Fibroblast of skin of right quadriceps (primary cell): ENCODE measurements at places on chromosomes 7 and 10.
A peak's percentile ranks its signal among the peaks of the same experiment; 100 is the strongest.

DNA sequence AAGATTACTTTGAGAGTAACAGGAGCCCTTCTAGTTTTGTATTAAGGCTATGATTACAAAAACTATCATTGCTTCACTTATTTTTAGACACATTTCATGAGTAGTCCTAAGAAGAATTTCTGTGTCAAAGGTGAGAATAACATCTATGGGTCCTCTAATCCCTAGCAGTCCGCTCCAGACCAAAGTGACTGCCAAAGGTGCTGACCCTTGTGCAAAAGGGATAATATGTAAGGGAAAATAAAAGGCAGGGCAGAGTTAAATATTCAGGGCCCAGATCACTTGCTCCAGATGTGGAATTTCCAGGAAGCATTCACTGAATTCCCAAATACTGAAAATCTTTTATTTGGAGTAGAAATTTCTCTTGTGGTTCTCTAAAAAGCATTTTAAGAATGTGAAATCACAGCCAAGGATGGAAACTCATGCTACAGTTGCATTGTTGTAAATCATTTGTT lies 29.3 kb downstream of the RHOBTB1 start:
- DNase-seq, result peak; percentile 97

GRCh38 chr10:38118072-38118807 lies 24.1 kb downstream of the ZNF37A start:
- peak; percentile 22 for DNase-seq

DNA sequence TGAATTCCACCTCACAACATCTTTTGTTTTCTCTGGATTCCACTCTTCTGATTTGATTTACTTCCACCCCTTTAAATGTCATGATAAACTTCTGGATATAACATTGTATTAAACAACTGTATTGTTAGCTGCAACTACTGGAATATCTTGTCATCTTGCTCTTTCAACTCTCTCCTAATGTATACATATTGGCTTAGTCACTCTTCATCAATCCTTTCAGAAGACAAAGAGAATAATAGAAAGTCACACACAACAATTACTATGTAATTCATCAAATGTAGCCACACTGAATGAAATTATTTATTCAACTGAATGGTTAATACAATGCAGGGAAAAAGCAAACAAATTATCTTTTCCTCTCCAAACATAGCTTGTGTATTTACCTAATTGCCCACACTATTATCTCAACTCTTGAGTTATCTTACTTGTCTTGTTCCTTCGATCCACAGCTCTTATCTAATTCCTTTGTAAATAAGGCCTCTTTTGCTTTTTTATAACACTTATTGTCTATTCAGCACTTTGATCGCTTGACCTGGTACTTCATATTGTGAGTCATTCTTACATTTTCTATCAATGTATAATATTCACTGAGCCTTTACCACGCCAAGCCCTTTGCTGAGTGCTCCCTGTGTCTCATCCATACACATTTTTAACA lies 16.7 kb downstream of the SEMA3A start:
- DNase-seq, result no peak

DNA sequence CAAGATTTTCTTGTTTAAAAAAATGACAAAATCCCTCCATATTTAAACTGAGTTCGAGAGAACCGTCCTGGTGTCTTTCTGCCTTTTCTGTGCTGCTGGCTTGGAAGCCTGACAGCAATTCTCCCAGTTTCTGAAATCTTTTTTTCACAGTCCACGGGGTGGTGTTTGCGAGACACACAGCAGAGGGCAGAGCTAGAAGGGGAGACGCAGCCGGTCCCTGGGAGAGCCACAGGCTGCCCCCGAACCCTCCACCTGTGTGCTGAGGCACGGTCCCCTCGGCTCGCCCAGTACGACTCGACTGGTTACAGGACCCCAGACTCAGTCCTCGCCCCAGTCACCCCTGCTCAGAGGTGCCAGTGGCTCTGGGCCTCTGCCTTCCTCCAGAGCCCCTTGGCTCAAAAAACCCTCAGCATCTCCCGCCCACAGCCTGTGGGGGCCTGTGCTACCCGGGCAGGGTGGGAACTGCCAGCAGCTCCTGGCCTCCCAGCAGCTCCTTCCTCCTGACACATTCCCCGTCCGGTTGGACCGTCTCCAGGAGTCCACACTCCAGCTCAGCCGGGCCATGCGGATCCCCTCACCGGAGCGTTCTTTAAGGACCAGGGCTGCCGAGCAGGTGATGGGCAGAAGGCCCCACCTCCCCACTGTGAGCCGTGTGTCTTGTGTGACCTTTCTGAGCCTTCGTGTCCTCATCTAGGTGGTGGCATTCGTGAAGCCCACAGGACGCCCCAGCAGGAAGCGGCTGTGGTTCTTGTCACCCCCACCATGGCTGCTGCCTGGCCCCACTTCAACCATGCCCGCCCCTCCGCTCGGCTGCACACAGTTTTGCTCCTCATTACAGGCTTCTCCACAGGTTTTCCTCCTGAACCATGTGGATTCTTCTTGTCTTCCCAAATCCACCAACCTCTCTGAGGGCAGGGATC lies 52.3 kb upstream of the EN2 start:
- no peak for DNase-seq

- DNase-seq, result no peak
These were observed 147.1 kb downstream of the LRRC4 start for GRCh38 chr7:127884066-127884559.

DNA sequence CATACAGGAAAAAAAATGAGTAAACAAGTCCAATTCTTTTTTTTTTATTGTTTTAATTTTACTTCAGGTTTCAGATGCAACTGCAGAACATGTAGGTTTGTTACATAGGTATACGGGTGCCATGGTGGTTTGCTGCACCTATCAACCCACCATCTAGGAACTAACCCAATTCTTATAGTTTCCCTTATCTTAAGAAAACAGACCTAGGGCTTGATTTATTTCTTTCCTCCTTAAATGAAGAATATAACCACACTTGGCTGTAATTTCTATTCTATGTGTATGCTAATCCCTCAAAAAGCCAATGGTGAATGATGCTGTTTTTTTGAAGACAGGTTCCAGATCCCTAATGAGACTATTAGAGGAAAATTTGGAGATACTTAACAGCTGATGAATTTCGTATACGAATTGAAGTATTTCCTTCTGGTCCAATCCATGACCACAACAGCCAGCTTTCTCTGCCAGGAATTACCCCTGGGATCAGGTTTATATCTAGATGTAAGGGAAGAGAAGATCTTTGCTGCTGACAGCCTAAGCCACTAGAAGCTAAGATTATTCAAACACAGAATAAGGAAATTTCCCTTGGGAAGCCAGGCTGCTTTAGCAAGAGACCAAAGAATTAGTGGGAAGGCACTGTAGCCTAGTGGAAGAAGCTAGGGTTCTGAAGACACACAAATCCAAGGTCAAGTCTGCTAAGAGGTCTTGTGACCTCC lies 115.8 kb downstream of the INHBA start:
- peak; percentile 53 for DNase-seq

DNA sequence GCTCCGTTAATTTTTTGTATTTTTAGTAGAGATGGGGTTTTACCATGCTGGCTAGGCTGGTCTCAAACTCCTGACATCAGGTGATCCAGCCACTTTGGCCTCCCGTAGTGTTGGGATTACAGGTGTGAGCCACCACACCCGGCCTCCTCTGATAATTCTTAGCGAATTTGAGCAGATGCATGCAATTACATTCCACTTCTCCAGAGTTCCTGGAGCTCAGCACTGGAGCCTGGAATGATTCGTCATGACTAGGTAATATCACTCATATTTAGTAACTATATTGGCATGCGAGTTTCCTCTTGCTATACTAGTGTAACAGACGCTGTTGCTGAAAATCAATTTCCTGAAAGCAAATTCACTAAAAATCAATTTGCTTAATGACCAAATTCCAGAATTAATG lies 86.8 kb downstream of the MKX start:
- peak; percentile 76 for DNase-seq
